ENCODE measurements at places on chromosomes 11 and 22. TPM values are rescaled to one million over a fixed set of nuclear protein-coding genes. Genes with fewer than 3 reads are reported as not detected.

GRCh38 chr11:124763156-124763947 lies 1.3 kb upstream of the ESAM start:
- peak; percentile 82 for DNase-seq

Gene GPHA2
- not detected for total RNA-seq

Gene C1QTNF5
- 72.1 TPM for total RNA-seq

Gene RBMXL2
- not detected for total RNA-seq

DNA sequence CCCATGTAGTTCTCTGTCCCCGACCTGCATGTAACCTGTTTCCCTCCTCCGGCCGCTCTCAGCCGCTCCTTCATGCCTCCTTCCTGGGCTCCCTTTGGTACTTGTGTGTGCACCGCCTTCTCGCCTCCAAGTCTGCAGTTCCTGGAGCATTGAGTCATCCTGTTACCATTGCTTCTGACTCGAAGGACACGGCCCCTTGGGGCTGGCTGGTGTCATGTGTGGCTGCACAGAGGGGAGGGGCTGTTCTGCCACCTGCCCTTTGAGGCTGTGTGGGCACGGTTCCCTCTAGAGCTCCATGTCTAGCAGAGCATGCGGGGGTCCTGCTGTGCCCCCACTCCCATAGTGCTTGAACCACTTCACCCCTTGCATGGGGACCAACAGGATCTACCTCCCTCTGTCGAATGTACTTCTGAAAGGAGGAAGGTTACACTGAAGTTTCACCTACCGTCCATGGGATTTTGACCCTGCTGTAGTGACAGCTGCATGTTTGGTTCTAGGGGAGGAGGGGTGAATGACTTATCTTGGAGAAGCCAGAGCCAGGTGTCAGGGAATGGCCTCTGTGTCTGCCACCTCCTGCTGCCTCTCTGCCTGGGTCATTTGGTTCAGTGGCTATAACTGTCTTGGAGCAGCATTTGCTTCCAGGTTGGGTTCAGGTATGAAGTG lies 39.6 kb downstream of the BCR start:
- DNase-seq = peak; percentile 95

DNA sequence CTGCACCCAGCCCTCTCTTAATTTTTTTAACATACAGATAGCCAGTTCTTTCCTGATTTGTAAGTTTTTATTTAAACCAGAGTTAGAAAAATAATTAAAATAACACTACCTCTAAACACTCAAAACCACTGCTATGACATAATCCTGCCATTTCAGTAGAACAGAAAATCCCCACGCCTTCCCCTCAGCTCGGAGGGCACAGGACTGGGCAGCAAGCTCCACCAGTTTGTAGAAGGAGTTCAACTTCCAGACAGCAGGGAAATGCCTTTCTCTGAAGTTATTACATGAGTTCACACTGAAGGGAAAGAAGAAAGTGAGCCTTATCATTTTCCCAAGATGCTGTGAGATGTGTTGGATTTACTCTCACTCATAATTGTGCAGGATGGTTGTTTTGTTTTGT lies 114.4 kb downstream of the MRTFA start:
- no peak for DNase-seq

DNA sequence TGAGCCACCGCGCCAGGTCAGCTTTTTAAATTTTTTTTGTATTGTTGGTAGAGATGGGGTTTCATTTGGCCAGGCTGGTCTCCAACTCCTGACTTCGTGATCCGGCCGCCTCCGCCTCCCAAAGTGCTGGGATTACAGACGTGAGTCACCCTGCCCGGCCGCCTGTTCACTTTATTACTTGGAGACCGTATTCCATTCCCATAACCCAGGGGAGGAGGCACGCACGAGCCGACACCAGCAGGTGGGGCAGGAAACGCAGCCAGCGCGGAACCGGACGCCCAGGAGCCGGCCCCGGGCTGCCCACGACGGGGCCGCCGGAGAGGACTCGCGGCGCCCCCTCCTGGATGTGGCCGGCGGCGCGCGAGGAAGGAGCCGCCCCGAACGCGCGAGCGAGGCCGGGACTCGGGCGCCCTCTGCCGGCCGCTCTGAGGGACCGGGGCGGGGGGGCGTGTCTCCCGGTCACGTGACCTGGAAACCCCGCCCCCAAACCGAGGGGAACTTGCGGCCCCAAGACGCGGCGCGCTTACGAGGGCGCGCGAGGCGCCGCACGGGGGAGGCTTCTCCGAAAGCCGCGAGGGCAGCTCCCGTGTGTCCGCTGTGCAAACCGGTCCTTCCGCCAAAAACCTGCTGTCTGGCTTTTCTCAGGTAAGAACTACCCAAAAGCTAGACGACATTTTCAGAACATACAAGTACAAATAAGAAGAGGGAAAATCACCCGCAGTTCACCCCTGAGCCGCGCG lies 11.6 kb upstream of the RNH1 start:
- DNase-seq = peak; percentile 98

GRCh38 chr11:124079631-124080326 lies 35.5 kb upstream of the VWA5A start:
- DNase-seq = no peak

DNA sequence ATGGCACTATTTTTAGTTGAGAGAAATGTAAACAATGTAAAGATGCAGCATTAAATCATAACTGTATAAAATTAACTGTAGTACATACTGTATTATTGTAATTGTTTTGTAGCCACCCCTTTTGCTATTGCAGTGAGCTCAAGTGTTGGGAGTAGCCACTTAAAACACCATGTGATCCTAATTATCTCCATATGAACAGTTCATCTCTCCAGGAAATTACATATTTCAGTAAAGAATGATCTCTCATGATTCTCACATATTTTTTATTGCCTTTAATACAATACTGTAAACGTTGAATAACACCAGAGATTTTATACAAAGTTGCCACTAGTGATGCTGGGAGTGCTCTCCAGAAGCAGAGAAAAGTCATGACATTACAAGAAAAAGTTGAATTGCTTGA lies 1768.6 kb downstream of the LRRC4C start:
- DNase-seq = no peak

DNA sequence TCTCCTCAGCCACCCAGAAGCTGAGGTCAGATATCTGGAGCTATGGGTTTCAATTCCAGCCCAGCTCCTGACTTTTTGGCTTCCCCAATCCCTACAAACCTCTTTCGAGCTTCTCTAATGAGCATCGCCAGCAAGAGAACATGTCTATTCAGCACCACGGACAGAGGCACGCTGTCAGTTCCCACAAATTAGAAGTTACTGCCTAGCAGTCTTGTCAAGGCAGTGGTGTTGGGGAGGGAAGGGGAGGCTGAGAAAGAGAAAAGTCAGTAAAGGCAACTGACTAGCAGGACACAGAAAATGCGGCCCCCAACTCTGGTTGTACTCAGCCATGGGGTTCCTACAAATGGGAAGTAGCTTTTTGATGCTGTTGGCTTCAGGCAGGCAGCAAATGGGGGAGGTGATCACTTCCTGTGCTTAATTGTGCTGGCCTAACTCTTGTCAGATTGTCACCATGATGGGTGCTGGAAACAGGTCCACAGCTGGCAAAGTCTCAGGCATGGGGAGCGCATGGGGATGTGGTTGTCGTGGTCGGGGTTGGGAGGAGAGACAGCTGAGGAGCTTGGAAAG lies 205.9 kb downstream of the ST3GAL4 start:
- peak; percentile 82 for DNase-seq

GRCh38 chr22:32752816-32753520 lies 48.5 kb upstream of the TIMP3 start:
- peak; percentile 29 for DNase-seq

DNA sequence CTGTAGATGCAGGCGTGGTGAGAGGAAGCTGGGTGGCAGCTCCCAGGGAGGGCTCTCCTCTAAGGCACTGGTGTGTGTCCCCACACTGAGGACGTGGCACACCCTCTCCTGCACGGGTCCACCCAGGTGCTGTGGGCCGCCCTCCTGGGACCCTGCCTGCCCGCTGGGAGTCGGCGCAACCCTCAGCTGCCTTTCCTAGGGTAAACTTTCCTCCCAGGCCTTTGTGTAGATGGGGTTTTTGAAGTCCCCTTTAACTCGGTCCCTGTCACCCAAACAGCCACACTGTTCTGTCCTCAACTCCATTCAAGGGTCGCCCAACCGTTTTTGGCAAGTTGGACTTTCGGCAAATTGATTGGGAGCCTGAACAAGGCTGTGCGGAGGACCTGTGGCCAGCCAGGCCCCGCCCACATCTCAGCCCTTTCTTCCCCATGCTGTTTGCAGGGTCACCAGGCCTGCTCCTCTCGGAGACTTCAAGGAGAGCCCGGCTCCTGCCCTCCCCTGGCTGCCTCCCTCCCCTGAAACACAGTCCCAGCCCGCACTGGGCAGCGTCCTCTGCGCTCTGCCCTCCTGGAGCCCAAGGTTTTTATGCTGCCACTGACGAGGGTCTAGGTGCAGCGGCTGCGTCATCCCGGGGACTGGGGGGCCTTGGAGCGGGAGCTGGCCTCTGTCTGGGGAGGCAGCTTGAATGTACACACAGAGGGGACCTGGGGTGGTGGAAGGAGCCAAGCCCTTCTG lies 1126.2 kb downstream of the BRD1 start:
- DNase-seq = no peak
